ENCODE measurements at places on chromosomes 16 and 17.

DNA sequence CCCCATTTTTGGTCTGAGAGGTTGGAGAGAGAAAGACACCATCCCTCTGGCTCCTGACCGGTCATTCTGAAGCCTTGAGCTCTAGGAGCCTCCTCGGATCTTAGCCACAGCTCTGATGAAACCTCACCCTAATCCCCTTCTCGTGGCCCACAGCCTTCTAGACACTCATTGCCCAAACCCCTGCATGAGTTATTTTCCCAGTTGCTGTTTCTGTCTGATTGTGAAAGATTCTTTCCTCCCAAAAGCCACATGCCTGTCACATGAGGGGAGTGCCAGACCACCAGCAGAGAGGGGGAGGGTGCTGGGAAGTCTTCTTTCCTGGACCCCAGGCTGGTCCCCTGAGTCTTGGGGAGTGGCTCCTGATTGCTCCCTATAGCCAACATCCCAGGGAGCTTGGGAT is 17.6 kb upstream of the ABR start:
- DNase-seq = no peak

DNA sequence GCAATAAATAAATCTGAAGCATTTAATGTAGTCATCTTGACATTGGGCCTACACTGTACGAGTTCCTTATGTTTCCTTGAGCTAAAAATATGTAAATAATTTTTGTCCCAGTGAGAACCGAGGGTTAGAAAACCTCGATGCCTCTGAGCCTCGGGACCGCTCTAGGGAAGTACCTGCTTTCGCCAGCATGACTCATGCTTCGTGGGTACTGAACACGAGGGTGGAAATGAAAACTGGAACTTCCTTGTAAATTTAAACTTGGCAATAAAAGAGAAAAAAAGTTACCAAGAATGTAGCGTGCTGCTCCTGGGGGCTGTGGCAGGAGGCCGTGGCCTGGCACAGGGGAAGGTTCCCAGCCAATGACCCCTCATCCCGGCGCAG is 74.1 kb downstream of the SOCS1 start:
- no peak for DNase-seq

DNA sequence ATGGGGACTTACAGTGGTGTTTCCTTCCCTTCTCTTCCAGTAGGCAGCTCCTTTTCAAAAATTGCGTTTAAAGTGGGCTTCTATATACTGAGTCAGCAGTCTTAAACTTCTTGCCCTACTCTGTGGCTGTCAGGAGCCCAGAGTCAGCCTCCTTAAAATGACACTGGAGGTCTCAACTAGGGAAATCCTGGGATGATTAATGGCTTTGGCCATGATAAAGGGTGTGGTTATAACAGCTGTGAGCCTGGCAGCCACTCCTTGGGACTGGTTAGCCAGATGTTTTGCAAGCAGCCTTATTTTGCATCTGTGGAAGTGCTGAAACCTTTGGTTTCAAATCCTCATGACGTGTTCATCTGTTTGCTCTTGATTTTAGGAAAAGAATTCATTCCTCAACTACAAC is 25.0 kb downstream of the TAC4 start:
- DNase-seq = no peak

GRCh38 chr17:34261568-34262337 is 6.7 kb downstream of the CCL2 start:
- no peak for DNase-seq

DNA sequence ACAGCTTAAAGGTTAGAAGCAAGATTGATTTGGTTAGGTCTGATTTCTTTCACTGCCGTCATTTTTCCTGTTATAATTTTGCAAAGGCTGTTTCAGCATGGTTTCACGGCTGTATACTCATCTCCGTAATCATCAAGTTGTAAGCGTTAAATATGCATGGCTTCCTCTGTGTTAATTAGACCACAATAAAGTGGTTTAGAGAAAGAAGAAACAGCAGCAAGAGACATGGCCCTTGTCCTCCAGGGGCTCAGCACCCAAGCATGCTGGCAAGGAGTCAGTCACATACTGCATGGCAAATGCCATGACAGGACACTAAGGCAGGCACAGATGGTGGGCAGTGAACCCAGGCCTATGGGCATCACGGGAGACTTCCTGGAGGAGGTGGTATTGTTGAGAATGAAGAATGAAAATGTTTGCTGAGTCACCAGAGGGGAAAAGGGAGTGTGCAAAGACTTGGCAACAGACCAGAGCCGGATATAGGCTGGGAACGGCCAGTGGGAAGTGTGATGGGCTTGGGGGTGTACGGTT is 61.4 kb upstream of the PLCG2 start:
- no peak for DNase-seq

- no peak for DNase-seq
These were observed 2.5 kb upstream of the FBXL19 start for GRCh38 chr16:30920891-30921290.

DNA sequence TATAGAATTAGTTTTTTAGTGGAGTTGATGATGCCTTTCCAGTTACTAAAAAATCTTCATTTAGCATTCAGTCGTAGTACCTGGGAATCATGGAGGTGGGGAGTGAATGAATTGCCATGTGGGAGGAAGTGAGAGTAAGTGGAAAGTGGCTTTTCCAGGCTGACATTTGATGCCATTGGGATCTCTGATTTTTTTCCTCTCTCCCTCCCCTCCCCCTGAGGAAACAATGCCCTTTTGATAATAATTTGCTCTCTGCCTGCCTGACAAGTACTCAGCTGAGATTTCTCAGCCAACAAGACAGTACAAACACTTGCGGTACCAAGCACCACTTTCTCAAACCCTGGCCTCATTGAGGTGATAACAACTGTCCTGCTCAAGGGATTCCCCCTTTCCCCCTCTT is 2.2 kb downstream of the UBE2Z start:
- no peak for DNase-seq

GRCh38 chr17:61366076-61366714 is 33.4 kb upstream of the TBX2 start:
- DNase-seq = no peak
